ENCODE measurements at places on chromosomes 4 and X.

DNA sequence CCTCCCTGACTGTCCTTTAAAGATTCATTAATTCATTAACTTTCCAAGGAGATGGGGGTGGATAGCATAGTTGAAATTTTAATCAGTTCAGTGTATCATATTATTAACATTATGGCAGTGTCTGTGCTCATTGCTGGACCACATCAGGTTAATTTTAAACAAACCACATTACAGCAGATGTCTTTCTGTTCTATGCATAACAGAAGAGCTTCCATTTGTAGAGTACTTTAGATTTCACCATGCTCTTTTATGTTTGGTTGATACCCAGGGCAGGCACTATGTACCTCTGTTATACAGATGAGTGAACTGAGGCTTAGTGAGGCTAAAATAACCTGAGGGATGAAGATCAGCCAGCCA is 41.1 kb downstream of the AFF2 start:
- no peak for ATAC-seq

DNA sequence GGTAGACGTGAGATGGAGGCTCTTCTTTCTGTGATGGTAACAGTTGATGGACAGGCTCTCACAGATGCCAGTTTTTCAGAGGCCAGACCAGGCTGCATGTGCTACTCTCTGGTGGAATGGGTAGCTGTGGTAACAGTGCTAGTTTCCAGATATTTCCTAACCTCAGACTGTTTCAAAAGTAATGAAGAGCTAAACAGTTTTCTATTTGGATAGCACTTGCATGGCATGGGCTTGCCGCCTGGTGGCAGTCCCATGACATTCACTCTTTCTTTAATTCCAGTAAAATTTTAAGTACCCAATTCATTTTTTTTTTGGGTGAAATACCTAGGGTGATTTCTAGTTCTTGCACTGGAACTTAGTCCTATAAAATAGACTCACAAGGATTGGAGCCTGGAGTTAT is 220.2 kb upstream of the MAD2L1 start:
- no peak for ATAC-seq

DNA sequence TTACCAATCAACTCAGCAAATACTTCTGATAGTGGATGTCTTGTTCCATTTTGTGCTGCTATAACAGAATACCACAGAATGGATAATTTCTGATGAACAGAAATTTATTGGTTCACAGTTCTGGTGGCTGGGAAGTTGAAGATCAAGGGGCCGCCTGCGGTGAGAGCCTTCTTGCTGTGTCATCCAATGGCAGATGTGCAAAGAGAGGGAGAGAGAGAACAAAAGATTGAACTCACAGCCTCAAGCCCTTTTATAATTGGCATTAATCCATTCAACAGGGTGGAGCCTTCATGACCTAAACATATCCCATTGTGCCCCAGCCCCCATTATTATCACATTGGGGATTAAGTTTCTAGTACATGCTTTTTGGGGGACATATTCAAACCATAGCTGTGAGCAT is 86.1 kb downstream of the ADGRG4 start:
- no peak for ATAC-seq

DNA sequence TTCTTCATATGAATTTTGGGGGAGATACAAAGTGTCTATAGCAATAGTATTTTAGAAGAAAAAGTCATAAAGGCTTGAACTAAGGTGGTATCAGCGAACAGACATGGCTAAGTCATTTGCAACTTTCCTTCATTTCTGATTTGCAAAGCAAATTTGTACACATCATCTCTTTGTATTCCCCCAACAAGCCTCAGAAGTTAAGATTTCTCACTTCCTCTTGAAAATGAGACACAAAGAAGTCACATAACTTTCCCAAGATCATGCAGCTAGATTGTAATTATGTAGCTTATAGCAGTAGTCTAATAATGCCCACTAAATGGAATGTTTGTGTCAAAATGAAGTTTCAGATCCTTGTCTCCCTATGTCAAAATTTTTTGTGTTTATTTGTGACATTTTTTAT is 709.8 kb upstream of the HS3ST1 start:
- no peak for ATAC-seq

GRCh38 chr4:13704035-13704434 is 76.5 kb upstream of the BOD1L1 start:
- no peak for ATAC-seq

- ATAC-seq, result no peak
Measured at GRCh38 chrX:132094164-132094563, 33.7 kb downstream of the FRMD7 start.

DNA sequence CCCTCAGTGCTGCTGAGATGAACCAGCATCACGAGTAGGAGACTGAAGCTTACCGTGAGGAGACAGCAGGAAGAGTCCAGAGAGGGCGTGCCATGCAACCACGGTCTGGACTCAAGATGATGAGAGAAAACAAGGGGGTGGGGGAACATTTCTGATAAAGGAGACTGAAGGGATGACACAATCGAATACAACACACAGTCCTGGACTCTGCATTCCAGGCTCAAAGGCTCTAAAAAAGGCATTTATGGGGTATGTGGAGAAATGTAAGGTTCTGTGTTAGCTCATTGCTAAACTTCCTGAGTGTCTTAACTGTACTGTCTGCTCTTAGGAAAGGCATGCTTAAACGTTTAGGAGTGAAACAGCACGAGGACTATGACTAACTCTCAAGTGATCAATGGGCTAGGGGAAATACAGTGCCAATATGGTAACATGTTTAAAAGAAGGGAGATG is 20.6 kb upstream of the IRAK1 start:
- no peak for ATAC-seq

DNA sequence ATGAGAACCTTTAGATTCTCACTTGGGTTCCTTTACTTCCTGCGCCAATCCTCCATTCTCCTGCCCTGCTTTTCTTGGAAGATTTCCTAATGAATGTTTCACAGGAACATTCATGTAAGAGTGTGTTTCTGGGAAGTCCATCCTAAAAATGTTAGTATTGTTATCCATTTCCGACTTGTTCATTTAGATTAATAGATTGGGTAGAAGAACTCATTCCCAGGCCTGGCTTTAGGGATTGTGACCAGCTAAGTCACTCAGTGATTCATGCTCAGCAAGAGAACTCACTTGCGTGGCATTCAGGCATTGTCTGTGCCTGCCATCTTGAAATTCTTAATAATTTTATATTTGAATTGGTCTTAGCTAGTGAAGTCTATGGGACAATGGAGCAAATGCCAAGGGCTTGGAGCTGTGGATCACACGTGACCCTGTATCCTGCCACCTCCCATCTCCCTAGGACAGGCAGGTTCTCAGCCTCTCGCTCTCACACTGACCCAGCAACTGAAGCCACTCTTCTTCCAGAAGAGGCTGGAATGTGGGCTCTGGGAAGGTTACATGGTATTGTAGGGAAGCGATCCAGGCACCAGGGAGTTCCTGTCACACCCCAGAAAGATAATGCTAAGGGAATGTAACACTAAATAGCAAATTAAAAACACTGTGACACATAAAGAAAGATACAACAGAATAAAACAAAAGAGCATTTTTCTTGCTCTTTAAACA is 562.1 kb downstream of the TMA16 start:
- ATAC-seq, result no peak

DNA sequence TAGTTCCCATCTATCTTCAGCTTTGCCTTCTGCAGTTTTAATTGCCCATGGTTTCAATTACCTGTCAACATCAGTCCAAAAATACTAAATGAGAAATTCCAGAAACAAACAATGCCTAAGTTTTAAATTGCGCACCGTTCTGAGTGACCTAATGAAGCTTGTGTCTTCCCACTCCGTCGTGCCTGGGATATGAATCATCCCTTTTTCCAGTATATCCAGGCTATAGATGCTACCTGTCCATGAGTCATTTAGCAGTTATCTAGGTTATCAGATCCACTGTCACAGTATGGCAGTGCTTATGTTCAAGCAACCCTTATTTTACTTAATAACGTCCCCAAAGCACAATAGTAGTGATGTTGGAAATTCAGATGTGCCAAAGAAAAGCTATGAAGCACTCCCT is 363.6 kb upstream of the FAM241A start:
- ATAC-seq, result no peak

DNA sequence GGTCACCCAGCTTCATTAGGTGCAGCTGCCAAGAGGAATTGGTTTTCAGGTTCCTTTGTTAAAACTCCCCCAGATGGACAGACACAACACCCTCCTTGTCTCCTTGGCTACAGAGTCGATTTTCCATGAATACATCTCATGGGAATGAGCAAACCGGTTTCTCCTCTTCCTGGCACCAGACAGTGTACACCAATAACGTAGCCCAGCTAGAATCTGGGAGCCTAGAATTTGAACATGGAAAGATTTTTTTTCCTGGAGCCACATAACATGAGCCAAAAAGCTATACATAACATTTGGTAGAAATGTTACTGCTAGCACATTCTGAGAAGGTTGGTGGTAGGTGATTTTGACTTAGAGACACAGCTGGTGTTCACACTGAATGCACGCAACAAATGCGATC is 62.9 kb upstream of the SLC34A2 start:
- ATAC-seq, result no peak

- no peak for ATAC-seq
Measured at GRCh38 chrX:123983240-123983639, 21.7 kb downstream of the STAG2 start.

- ATAC-seq, result no peak
Measured at GRCh38 chr4:158948071-158948470, 154.8 kb upstream of the RAPGEF2 start.

- ATAC-seq, result no peak
Measured at GRCh38 chr4:15577508-15577907, 77.6 kb downstream of the FBXL5 start.

DNA sequence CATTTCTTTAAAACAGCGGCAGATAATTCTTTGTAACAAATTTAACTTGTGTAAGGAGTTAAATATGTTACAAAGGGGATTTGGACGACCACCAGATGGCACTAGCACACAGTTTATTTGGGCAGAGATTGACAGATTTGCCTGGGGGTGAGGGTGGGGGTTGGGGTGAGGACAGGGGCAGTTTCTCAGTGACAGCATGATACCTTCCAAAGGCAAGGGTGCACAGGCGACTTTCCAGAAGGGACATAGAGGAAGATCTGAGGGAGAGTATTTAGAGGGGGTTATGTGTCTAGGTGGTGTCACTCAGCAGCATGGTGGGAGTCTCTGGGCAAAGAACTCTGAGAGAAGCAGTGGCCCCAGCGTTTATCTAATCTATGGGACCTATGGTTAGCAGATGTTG is 9.6 kb upstream of the TMA16 start:
- ATAC-seq, result peak; percentile 45

GRCh38 chr4:42720533-42720932 is 63.6 kb upstream of the ATP8A1 start:
- ATAC-seq, result no peak
